GM23338 (cell line): ENCODE measurements at places on chromosomes 1 and 21.
A peak's percentile ranks its signal among the peaks of the same experiment; 100 is the strongest.

DNA sequence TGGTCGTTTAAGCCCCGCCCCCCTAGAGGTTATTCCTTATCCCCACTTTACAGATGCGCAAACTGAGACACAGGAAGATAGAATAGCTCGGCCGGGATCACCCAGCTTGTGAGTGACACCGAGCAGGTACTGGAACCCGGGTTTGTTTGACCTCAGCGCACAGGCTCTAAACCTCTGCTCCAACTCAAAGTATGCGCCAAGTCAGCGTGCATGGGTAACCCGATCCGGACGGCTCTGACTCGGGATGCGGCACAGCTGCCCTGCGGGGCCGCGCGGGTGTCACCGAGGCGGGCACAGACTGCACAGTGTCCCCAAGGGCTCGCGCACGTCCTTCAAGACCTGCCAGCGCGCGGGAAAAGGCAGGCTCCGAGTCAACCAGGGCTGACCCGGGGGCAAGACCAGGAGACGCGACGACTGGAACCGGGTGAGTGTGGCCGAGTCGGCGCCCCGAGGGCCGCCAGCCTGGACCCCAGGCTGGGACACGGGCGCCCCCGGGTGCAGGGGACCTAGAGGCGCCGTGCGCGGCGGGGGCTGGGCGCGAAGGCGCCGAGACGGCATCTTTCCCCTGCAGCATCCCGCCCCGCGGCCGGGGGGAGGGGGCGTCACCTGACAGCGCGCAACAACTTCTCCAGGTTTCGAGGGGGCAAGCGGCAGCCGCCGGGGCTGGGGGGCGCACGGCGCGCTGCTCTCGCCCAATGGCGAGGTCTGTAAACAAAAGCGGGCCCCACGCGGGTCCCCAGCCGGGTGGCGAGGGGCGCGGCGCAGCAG is 101.9 kb upstream of the SOD1 start:
- peaks cover 24% of the 10 kb centered on the region for H3K27me3 ChIP-seq
- H3K4me1 ChIP-seq = peaks cover 39% of the 10 kb centered on the region
- H3K4me3 ChIP-seq = peak overlapping the region; percentile 80

- H3K27me3 ChIP-seq = peaks cover 100% of the 10 kb centered on the region
- H3K4me3 ChIP-seq = peak within 1 kb of the TSS; percentile 67
Observed at GRCh38 chr1:46489638-46490405, at the start of gene DMBX1. Gene DMBX1 (plus strand): TSS chr1:46489836. CDS start chr1:46507011, 17,175 bp downstream.

- H3K27me3 ChIP-seq = 0 out of 2 replicates have a peak, but pooled peaks cover 9% of the 10 kb centered on the region
- no peak for DNase-seq
- peaks cover 6% of the 10 kb centered on the region for H3K4me1 ChIP-seq
- H3K27ac ChIP-seq = no peak overlapping the region
- no peaks in the 10 kb centered on the region for H3K36me3 ChIP-seq
- H3K4me3 ChIP-seq = peak overlapping the region; percentile 66
Observed at GRCh38 chr1:223143537-223144248, 645 bp upstream of the TLR5 start.

GRCh38 chr1:116138277-116138792 is 27.1 kb downstream of the MAB21L3 start:
- no peaks in the 10 kb centered on the region for H3K27me3 ChIP-seq
- DNase-seq = no peak
- no peak overlapping the region for H3K4me3 ChIP-seq
- H3K4me1 ChIP-seq = no peaks in the 10 kb centered on the region

GRCh38 chr21:43300496-43301408 is 126.2 kb downstream of the SIK1 start:
- H3K27ac ChIP-seq = no peak overlapping the region
- H3K4me3 ChIP-seq = no peak overlapping the region
- no peaks in the 10 kb centered on the region for H3K27me3 ChIP-seq
- no peaks in the 10 kb centered on the region for H3K4me1 ChIP-seq

DNA sequence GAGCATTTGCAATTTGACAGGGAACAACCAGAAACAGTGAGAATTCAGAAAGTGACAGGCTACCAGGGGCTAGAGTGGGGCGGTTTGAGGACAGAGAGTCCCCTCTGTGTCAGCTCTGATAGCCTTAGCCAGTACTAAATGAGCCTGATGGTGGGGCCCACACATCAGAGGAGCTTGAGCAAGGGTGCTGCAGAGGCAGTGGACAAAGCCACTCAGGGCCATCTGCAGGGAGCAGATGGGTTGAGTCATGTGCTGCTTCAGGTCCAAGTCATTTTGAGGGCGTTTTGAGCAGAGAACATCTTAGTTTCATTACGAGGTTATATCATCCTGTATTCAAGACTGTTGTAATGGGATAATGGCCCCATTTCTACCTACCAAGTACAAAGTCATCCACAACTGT is 7.7 kb downstream of the LRRC52 start:
- H3K27ac ChIP-seq = no peak overlapping the region
- no peak overlapping the region for H3K4me3 ChIP-seq
- no peaks in the 10 kb centered on the region; the same call in 1 of the 2 replicates for H3K27me3 ChIP-seq
- H3K36me3 ChIP-seq = no peaks in the 10 kb centered on the region

DNA sequence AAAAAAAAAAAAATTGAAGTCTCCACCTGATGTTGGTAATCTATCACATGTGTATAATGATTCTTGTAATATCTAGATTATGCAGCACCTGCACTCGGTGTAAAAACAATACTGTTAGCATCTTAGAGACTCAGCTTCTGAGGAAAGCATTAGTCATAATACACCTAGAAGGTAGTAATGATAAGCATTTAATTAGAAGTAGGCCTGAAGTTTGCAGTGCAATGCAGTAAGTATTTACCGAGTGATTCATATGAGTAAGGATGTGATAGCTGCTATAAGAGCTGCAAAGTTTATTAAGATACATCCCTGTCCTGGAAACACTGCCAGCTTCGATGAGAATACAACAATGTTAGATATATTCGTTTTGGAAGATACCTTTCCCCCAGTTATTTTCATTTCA is 196.4 kb downstream of the GREM2 start:
- no peaks in the 10 kb centered on the region for H3K36me3 ChIP-seq
- H3K27ac ChIP-seq = no peak overlapping the region
- DNase-seq = no peak
- no peak overlapping the region for H3K4me3 ChIP-seq
- H3K4me1 ChIP-seq = no peaks in the 10 kb centered on the region

DNA sequence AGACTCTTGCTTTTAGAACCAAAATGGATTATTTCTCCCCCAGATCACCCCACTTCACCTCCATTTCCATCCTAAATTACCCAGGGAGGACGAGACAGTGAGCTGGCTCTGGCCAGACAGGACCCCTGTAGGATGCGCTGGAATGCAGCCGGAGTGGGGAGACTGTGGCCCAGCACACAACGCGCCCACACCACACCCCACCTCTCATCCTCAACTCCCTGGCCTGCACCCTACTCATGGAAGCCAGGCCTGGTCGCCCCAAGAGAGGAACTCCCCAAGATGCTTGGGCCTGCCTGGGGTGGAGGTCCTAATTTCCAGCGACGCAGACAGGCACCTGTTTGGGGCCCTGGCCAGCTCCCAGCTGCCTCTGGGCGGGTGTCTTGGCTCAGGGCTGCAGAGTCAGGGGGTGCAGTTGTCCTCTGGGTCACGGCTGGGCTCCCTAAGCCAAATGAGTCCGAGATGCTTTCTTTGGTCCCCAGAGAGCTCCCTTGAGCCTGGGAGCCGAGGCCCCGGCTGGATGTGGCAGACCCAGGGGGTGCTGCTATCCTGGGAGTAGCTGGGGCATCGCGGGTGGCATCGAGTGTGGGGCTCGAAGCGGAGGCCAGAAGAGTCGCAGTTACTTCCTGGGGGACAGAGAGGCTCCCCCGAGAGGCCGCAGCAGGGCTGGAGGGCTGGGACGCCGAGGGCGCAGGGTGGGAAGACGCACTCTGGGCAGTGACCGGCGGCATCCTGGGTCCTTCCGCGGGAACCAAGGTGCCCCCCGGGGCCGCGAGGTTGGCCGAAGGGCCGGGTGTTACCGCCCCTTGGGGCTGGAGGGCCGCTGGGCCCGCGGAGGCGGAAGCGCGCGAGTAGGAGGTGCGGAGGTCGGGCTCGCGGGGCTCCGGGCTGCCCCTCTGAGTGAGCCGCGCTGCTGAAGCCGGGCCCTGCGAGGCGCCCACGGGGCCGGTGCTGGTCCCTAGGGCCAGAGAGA is 10.4 kb downstream of the CLEC20A start:
- H3K27ac ChIP-seq = no peak overlapping the region
- peak; percentile 45 for DNase-seq
- H3K27me3 ChIP-seq = no peaks in the 10 kb centered on the region
- H3K4me3 ChIP-seq = peak overlapping the region; percentile 37; the same call in 1 of the 2 replicates
- H3K4me1 ChIP-seq = no peaks in the 10 kb centered on the region

DNA sequence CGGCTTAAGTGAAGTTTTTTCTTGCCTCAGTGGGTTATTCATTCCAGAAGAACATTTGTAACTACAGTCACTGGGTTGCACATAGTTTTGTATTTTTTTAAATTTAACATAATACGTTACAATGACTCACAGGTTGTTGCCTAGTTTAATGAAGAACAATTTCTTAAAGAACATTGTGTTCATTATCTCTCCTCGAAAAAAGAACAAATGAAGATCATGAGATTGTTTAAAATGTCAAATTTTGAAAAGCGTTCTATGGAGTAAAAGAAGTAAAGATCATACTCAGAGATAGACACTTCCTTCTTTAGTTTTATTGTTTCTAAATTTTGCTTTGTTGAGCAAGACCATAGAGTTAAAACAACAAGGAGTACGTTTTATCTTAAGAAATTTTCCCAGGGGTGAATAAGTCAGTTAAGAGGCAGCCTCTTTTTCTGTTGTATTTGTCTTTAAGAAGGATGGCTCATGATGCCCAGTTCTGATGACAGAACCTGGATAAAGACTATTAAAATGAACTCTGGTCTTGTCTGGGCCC is 10.5 kb upstream of the SLAMF1 start:
- no peak overlapping the region for H3K4me3 ChIP-seq
- DNase-seq = no peak
- H3K27ac ChIP-seq = no peak overlapping the region
- H3K4me1 ChIP-seq = peaks cover 11% of the 10 kb centered on the region
- no peaks in the 10 kb centered on the region for H3K36me3 ChIP-seq

GRCh38 chr1:167216809-167217208 is 3.9 kb upstream of the POU2F1 start:
- H3K27me3 ChIP-seq = no peaks in the 10 kb centered on the region
- no peaks in the 10 kb centered on the region for H3K36me3 ChIP-seq
- no peak for DNase-seq
- peaks cover 8% of the 10 kb centered on the region for H3K4me1 ChIP-seq

GRCh38 chr1:175203570-175204068 is 11.0 kb upstream of the KIAA0040 start:
- H3K4me1 ChIP-seq = no peaks in the 10 kb centered on the region
- H3K36me3 ChIP-seq = no peaks in the 10 kb centered on the region
- H3K27me3 ChIP-seq = no peaks in the 10 kb centered on the region
- H3K27ac ChIP-seq = no peak overlapping the region
- H3K4me3 ChIP-seq = no peak overlapping the region

- no peaks in the 10 kb centered on the region for H3K27me3 ChIP-seq
- H3K36me3 ChIP-seq = no peaks in the 10 kb centered on the region
- no peak overlapping the region for H3K27ac ChIP-seq
- peaks cover 13% of the 10 kb centered on the region for H3K4me1 ChIP-seq
- no peak for DNase-seq
Observed at GRCh38 chr1:22117238-22117637, 25.7 kb downstream of the WNT4 start.

- DNase-seq = no peak
- no peak overlapping the region for H3K27ac ChIP-seq
- no peak overlapping the region for H3K4me3 ChIP-seq
Observed at GRCh38 chr1:221937155-221937953, 195.5 kb upstream of the DUSP10 start.

- H3K27me3 ChIP-seq = no peaks in the 10 kb centered on the region
- H3K4me1 ChIP-seq = no peaks in the 10 kb centered on the region
- DNase-seq = no peak
- H3K27ac ChIP-seq = no peak overlapping the region
- no peak overlapping the region for H3K4me3 ChIP-seq
Observed at GRCh38 chr1:170215072-170215885, 69.5 kb downstream of the NTMT2 start.

- H3K4me3 ChIP-seq = no peak overlapping the region
- peaks cover 9% of the 10 kb centered on the region for H3K4me1 ChIP-seq
- H3K36me3 ChIP-seq = no peaks in the 10 kb centered on the region
- H3K27ac ChIP-seq = no peak overlapping the region
Observed at GRCh38 chr1:224774378-224774777, 155.1 kb upstream of the DNAH14 start.

DNA sequence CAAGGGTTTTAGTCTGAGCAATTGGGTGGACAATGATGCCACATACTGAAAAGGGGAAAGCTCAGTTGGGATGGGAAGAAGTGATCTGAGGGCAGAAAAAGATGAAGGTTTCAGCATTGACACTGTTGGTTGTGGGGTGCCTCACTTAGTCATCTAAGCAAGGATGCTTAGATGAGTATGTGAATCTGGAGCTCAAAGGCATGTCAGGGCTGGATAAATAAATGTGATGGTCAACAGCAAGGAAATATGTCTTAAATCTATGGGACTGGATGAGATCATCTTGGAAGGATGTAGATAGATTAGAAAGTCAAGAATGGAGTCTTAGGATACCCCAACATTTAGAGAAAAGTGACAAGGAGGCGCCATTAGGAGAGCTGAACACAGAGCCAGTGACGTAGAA is 114.6 kb downstream of the ZBTB18 start:
- H3K27me3 ChIP-seq = no peaks in the 10 kb centered on the region
- H3K4me1 ChIP-seq = peaks cover 20% of the 10 kb centered on the region
- H3K27ac ChIP-seq = no peak overlapping the region
- H3K36me3 ChIP-seq = no peaks in the 10 kb centered on the region
- no peak for DNase-seq

DNA sequence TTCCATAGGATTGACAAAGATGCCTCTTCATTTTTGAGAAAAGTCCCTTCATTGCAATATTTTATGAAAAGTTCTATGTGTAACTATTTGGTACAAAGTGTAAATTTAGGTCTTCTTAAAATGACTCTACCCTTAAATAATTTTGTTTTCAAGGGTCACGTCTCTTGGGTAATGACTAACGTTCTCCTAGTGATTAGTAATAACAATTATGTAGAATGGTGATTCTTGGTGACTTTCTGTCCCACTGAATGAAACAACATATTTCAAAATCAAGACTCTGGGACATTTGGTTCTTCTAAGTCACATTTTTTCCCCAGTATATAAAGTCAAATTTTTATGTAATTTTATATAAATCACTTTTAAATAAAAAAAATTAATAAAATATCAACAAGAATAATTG is 277.5 kb upstream of the ADAMTS5 start:
- H3K27me3 ChIP-seq = no peaks in the 10 kb centered on the region
- no peaks in the 10 kb centered on the region for H3K4me1 ChIP-seq
- no peak overlapping the region for H3K27ac ChIP-seq
- H3K4me3 ChIP-seq = no peak overlapping the region
